ENCODE measurements at places on chromosomes 4 and X.

- DNase-seq, result no peak
Measured at GRCh38 chrX:47460561-47460960, 22.5 kb downstream of the ZNF41 start.

DNA sequence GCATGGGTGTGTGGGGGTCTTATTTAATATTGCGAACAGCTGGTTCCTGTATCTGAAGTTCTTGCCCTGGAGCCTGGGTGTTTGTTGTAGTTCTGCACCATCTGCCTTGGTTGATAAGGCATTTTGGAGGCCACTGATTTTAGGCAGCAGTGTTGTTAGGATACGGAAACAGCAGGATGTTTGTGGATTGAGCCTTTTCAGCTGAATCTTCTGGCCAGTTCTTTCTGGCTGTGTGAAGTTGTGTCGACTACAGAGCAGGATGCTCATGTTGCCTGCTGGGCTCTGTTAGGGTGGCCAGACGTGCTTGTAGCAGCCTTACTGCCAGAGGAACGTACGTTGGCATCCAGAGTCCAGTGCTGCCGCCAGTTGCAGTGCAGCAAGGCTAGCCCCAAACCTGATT lies 134.2 kb downstream of the PTTG2 start:
- DNase-seq, result no peak

- DNase-seq, result no peak
Measured at GRCh38 chr4:4714331-4714730, 145.1 kb upstream of the MSX1 start.

DNA sequence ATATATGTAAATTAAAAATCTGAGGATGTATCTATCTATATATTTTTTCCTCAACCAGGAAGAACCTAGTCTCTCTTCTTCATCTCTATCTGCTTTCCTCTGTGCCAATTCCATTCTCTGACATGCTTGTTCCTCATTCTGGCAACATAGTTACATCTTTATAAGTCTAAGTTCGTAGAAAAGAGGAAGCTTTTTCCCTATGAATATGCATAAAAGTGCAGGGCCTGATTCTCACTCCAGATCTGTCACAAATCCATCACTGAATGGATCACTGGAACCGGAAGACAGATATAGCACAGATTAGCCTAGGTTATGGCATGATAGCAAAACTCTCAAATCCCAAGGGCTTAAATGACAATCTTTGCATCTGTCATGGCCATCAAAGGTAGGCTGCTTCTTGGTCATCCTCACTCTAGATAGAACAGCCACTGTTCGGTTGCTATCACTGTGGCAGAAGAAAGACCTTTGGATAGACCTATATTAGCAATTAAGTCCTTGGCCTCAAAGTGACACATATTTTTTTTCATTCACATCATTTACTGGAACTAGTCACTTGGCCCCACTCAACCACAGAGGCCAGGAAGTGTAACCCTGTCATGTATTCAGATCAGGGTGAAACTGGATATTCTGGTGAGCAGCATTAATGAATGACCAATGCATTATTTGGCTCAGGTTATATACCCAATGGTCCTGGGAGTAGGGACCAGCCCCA lies 22.2 kb downstream of the DTHD1 start:
- DNase-seq, result no peak

GRCh38 chr4:148503681-148504080 lies 61.5 kb upstream of the NR3C2 start:
- no peak for DNase-seq

DNA sequence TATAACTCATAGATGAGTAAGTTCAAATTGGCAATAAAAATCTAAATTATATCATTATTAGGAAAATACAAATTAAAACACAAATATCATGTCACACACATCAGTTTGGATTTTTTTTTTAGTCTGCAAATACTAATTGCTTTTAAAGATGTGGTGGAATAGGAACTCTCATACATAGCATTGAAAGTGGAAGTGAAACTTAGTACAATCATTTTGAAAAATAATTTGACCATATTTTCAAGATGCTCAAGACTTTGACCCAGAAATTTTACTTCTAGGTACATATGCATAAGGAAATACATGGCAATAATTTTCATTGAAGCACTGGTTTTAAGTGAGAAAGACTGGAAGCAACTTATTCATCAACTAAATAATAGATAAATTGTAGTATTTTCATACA lies 147.5 kb upstream of the SMIM31 start:
- DNase-seq, result no peak

GRCh38 chr4:41709844-41710481 lies 38.6 kb downstream of the PHOX2B start:
- no peak for DNase-seq

DNA sequence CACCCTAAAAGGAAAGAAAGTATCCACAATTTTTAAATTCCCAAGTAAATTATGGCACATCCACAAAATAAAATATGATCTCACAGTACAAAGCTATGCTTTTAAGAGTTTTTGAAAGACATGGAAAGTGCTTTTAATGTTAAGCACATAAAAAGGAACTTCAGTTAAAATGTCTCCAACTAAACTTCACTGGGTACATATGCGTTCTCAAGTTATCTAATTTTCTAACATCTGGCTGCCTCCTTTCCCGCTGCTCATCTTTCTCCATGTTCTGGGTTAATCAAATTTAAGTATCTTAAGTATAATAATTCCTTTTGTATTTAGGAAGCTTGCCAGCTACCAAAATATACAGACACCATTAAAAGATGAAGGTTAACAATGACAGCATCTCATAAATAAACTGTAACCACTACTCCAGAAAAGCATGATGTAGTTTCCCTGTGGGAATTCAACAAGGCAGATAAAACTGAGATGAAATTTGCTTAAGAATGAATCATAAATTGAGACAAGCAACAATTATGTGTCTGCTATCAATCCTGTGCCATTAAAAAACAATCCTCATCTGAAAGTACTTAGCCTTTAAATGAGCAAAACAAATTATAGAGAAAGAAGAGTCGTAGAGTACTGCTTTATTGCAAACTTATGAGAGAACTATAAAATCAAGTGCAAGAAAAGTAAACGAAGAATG lies 25.1 kb downstream of the PRSS12 start:
- no peak for DNase-seq

- DNase-seq, result no peak
Measured at GRCh38 chr4:98711526-98711925, 53.1 kb upstream of the TSPAN5 start.

DNA sequence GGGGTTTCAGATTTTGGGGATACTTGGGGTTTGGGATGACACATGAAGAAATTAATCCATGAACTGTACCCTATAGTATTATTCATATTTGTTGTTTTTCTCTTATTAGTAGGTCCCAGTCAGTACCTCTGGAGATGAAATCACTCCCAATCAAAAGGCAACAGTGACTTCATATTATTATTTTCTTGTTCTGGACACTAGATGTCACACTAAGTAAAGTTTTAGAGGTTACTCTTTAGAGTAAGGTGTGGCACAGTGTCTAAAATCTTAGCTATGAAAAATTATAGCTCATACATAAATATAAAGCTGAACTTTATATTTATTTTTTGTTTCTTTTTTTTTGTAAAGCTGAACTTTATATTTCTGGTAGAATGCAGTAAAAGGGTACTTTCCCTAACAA lies 35.1 kb downstream of the FAM114A1 start:
- no peak for DNase-seq

GRCh38 chr4:7854697-7855370 lies 84.8 kb downstream of the AFAP1 start:
- peak; percentile 35 for DNase-seq

DNA sequence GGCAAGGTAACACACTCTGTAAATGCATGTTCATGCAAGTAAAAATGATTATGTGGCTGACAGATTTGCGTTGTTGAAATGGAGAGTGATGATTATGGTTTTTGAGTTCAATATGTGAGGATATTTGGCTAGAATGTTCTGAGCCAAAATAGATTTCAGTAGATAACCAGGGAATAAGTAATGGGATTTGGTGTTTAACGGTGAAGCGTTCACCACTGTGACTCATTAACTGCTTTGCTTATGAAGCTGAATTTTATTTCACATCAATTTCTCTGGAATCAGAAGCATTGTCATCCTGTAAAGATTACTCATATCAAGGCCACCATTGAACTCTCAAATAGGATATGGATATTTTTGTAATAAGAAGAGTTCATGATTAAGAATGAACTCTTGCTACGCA lies 11.7 kb downstream of the AFP start:
- no peak for DNase-seq

GRCh38 chr4:100294356-100294755 lies 104.1 kb upstream of the DDIT4L start:
- no peak for DNase-seq

- no peak for DNase-seq
Measured at GRCh38 chr4:89558147-89558546, 250.5 kb upstream of the GPRIN3 start.

DNA sequence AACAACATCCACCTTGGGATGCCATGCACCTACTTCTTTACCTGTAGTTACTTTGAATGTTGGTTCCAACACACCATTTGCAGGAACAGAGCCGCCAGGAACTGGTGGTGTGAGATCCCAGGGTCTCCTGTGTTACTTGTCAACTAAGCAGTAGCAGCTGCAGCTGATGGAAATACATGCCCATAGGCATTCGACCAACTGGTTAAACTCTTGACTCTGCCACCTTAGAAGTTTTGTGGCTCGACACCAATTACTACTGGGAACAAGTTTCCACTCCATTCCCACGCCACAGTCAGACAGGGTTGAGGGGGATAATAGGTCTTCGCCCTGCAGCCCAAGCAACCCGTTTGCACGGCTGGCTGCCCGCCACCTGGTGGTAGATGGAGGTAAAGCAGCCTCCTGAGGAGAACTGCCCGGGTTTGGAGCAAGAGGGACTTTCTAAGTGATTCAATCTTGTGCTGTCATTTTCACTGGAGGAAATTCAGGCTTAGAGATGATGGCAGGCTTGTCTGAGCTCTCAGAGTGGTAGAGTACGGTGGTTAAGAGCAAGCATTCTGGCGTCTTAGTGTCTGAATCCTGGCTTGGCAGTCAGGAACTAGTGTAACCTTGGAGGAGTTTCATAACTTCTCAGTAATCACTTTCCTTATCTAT lies 119.1 kb upstream of the TRIM2 start:
- DNase-seq, result peak; percentile 82

- DNase-seq, result no peak
Measured at GRCh38 chr4:123986268-123986798, 589.7 kb downstream of the SPRY1 start.

DNA sequence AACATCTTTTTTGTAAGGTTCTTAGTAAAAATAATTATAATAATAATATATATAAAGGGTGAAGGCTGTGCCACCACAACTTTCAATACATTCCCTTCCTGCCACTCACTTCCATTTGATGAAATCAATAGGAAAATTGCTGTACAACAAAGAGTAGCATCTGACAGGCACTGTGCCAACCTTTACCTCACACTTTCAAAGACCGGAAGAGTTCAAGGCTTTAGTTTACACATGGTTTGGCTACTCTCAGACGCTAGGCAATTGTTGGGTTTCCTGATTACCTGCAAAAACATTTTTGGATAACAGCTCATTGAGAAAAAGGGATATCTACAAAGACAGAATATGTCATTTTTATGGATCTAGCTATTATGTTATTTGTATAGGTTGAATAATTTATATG lies 5.5 kb upstream of the ING2 start:
- no peak for DNase-seq

- DNase-seq, result no peak
Measured at GRCh38 chr4:80201252-80202151, 4.2 kb downstream of the PRDM8 start.

DNA sequence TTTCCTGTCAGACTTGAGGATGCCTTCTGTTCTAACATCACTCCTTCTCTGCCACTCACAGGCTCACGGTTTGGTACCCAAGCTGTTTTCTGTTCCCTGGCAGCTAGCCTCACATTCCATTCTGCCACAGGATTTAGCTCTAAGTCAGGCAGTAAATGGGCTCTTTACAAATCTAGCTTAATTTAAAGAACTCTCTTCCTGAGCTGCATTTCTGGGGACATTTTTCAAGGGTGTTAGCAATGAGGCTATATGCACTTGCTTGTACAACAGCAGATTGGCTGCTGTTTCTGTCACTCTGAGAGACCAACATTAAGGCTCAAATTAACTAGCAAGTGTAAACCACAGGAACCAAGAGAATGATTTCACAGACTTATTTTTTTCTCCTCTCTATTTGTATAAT lies 337.8 kb upstream of the NOCT start:
- DNase-seq, result no peak

- no peak for DNase-seq
Measured at GRCh38 chrX:20352504-20352903, 85.8 kb upstream of the RPS6KA3 start.

DNA sequence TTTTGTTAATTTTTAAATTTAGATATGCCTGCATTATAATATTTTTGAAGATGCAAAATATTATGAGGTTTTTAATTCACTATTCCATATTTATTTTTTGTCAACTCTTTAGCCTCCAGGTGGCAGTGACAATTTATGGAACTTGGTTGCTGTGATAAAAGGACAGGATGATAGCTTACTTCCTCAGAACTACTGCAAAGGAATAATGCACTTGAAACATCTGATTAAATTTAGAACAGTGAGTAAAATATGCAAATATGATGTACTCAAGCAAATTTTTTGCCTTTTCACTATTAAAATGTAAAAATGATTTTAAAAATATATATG lies 45.1 kb downstream of the SPATA4 start:
- DNase-seq, result no peak

GRCh38 chr4:15149839-15150592 lies 147.7 kb downstream of the CPEB2 start:
- DNase-seq, result no peak

DNA sequence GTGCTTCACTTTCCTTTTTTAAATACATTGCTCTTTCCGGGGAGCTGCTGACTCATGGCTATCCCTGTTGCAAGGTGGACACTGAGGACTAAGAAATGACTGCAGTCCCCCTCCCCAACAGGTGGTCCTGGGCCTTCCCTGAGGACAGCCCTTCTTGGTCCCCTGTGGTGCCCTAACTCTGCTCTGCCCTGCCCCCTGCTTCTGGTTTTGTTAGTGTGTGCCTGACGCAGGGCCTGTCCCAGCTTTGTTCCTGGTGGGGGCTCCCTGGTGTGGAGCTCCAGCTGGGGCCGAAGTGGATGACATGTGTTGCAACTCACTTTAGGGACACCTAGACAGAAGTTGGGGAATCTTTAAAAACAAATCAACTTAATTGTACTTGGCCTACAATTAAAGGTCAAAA lies 81.9 kb downstream of the TMEM144 start:
- no peak for DNase-seq

- no peak for DNase-seq
Measured at GRCh38 chr4:161404346-161405110, 759.3 kb downstream of the FSTL5 start.
